ENCODE measurements at places on chromosomes 2 and 18.

GRCh38 chr2:102266204-102266603 lies 45.2 kb upstream of the IL1RL1 start:
- DNase-seq = no peak

GRCh38 chr18:37199741-37200140 lies 365.9 kb downstream of the CELF4 start:
- no peak for DNase-seq

DNA sequence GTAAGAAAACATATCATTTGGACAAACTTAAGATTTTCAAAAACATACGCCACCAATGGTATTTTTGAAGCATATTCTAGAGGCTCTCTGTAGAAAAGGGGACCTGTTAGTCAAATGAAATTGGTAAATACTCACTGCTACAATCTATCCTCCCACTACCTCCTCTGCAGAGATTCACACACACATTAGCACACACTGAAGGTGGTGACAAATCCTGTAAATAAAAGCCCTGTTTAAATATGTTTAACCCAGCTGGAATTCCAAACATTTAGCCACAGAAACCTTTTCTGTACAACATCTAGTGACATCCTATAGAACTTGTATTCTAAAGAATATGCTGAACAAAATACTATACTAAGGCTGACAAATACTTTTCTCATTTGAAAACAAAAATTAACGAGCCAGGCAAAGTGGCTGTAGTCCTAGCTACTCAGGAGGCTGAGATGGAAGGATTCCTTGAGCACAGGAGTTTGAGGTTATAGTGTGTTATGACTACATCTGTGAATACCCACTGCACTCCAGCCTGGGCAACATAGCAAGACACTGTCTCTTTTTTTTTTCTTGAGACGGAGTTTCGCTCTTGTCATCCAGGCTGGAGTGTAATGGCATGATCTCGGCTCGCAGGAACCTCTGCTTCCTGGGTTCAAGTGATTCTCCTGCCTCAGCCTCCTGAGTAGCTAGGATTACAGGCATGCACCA lies 25.9 kb downstream of the ALS2 start:
- DNase-seq = no peak

DNA sequence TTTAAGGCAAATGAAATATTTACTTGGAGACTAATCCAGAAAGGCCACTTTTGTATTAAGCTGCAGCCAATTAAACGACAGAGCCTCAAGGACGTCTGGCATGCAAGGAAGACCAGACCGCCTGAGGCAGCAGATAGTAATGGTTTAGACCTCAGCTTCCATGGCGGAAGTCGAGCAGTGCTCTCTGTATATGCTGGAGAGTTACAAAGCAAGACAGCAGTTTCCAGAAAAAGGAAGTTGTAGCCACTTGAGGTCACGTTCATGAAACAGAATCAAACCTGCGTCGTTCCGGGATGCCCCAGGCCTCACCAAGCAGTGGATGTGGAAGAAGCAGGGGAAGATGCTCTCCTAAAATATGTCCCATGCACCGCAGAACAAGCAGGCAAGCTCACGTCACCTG lies 142.0 kb downstream of the PTGR3 start:
- no peak for DNase-seq

Data from ACHN (cell line).